ENCODE measurements at places on chromosomes 12 and 14.

DNA sequence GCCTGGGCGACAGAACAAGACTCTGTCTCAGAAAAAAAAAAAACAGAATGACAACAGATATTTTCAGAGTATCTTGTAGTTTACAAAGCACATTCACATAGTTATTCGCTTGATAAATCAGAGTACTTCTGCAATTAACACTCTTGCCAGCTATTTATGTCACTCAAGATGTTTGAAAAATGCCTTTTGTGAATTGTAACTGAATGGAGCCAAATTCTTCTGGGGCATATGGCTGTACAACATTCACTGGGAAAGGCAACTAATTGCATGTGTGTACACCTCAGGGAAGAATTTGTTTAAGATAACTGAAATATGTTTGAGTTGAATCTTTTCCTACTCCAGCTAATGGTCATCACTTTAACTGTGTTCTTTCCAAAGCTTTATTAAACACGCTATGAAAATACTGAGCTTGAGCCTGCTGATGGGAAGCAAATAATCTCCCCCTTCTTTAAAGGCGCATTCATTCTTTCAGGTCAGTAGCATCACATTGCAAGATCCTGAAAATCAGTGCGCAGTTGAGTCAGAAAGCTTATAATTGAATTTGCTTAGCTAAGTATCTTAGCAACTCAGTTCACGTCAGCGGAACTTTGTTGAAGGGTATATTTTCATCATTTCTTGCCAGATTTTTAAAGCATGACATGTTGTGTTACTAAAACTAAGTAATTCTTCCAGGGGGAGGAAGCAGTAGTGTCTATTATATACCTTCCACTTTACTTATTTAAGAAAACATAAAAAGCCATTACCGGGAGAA, 66.6 kb downstream of the SINHCAF start:
- no peak for DNase-seq

GRCh38 chr14:92688434-92689375, 59.7 kb downstream of the LGMN start:
- DNase-seq = no peak

DNA sequence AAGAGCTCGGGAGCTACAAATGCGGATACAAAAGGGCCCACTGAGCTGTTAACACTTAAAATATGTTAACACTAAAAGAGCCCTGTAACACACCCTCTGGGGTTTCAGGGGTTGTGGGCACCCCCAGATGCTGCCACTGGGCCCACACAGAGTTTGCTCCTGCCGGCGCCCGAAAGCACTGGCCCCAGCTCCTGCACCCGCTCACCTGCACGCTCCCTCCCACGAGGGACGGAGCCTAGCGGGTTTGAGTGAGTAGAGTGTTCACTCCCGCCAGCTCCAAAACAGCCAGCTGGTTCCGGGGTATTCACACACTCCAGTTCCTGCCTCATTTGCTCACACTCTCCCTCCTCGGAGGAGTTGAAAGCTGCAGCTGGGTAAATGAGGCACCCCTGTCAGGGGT, 357.7 kb downstream of the ETNK1 start:
- no peak for DNase-seq

DNA sequence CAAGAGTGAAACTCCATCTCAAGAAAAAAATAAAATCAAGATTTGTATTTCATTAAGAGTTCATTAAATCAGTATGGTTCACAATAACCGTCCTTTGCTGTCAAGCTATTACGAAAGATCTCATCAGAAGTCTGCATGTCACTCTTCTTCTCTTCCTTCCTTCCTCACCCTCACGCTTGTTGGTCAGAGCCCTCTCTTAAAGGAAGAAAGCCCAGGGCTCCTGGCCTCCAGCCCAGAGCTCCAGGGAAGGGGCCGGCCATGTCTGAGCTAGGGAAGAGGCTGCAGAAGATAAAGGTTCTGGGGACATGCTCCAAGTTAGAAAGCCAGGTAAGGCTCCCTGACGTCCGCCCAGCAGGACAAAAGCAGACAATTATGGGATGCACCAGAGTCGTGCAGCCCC, 43.1 kb upstream of the DLK1 start:
- no peak for DNase-seq

- peak; percentile 89 for DNase-seq
These were observed 15.2 kb downstream of the RASSF3 start for GRCh38 chr12:64625243-64626077.

GRCh38 chr12:103632554-103633216, 45.6 kb downstream of the STAB2 start:
- peak; percentile 33 for DNase-seq

GRCh38 chr14:68926236-68926635, 52.9 kb downstream of the ACTN1 start:
- no peak for DNase-seq

DNA sequence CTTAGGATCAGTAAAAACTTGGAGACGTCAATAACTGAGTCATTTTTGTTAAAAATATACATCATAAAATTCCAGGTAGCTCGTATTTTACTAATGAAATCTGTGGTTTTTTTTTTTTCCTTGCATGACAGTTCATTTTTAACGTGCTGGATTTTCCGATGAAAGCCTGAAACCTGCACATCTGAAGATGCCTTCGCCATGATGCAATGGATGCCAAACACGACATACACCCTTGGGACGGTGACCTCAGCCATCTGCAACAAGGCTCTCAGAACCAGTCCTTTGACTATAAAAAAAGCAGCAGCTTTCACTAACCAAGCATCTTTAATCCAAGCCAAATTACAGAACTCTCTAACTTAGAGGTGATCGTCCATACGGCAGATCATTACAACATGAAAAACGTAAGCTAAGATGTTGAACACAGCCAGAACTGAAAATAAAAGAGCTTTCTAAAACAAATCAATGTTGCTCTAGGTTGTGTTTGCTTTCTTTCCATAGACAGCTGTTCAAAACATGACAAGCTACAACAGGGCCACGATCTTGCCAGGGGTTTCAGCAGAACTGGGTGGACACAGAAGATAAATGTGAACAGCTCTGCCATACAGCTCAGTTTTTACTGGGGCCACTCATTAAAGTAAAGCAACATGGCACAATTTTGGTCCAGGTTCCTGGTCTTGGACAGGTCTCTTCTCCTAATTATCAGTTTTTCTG, 7.8 kb downstream of the NIN start:
- DNase-seq = no peak

DNA sequence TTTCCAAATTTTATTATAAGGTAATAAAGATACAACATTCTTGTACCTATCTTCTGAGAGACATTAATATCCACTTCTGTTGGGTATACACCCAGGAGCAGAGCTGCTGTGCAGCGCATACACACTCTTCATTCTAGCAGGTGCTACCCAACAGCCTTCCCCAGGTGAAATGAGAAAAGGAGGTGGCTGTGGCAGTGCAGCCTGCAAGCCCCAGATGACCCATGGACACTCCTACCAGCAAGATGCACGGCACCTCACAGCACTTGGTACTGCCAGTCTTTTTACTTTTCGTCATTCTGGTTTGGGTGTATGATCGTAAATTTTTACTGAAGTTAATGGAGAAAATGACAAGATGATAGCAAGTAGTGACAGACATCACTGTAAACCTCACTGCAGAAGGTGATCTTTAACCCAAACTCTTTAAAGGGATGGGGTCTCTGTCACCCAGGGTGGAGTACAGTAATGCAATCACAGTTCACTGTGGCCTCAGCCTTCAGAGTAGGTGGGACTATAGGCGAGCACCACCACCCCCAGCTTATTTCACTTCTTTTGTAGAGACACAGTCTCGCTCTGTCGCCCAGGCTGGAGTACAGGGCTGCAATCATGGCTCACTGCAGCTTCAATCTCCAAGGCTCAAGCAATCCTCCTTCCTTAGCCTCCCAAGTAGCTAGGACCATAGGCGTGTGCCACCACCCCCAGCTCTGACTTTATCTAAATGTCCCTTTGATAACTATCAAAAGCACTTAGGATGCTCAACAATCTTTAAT, 26.5 kb downstream of the VPS37B start:
- no peak for DNase-seq

- peak; percentile 33 for DNase-seq
These were observed 70.2 kb upstream of the TCL1A start for GRCh38 chr14:95784137-95784536.

- DNase-seq = peak; percentile 71
These were observed 20.6 kb upstream of the SNRPF start for GRCh38 chr12:95838125-95838524.

GRCh38 chr14:22850944-22851764, 14.8 kb downstream of the MMP14 start:
- peak; percentile 89 for DNase-seq

- DNase-seq = no peak
These were observed 98.1 kb downstream of the NCOR2 start for GRCh38 chr12:124469193-124469888.

DNA sequence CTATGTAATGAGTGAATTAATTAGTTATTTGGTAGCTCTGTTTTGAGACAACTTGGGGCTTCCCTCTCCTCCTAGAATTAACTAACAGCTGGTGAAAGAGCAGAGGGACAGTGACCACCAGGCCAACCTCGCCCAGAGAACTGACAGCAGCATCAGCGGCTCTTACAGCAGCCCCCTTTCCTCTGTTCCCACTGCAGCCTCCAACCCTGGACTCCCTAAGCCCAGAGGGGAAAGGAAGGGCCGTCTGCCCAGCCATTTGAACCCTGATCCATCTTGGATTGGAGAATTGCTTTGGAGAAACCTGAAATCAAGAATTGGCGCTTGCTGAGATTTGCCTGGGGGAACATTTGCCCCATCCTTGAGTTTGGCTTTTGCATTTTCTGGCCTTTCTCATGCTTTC, 45.5 kb downstream of the B4GALNT3 start:
- DNase-seq = no peak

GRCh38 chr12:128259556-128260070, 7.4 kb upstream of the TMEM132C start:
- DNase-seq = peak; percentile 12

- DNase-seq = no peak
These were observed 136.9 kb downstream of the ITPR2 start for GRCh38 chr12:26696048-26696612.

GRCh38 chr12:49741882-49742620, 694 bp downstream of the TMBIM6 start:
- peak; percentile 76 for DNase-seq

GRCh38 chr14:84688297-84689025, 841.5 kb upstream of the FLRT2 start:
- no peak for DNase-seq

DNA sequence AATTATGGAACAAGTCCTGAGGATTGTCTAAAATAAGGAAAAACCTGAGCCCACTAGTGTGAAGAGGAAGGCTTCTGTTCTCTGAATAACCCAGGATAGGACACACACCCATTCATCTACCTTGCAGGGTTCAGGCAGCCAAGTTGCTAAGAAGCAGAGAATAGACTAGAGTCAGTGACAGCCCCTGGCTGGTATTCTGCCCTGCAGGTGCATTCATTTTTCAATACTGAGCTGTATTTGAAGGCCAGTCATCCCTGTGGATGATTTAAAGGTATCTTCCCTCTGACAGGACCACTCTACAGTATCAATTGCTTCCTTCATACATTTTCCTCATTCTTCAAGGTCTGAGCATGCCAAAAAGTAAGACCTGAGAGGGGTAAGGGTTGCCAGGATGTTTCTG, 22.9 kb downstream of the WNT5B start:
- DNase-seq = no peak

DNA sequence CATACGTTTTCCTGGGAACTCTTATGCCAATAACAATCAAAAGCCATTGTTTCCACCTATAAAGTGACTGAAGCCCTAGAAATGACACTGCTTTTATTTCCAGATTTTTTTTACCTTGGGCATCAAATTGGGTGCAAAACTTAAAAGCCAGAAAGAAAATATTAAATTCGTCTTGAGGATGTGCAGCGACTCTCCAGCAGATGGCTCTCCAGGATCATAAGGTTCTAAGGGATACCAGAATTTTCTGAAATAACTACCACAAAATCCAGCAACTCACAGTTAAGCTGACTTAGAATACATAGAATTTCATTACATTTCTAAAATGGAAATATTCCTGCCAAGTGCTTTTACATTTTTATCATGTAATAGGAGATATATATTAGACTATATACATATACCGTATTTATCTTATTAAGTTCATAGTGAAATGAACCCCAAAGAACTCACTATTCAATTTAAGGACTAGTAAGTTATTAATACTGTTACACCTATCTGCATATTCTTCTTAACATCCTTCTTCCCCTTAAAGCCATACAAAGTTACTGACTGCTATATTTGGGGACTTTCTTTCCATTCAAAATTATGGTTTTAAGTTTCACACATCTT, 44.0 kb downstream of the ARMH4 start:
- peak; percentile 60 for DNase-seq

GRCh38 chr12:114226241-114226928, 179.6 kb downstream of the TBX5 start:
- no peak for DNase-seq

DNA sequence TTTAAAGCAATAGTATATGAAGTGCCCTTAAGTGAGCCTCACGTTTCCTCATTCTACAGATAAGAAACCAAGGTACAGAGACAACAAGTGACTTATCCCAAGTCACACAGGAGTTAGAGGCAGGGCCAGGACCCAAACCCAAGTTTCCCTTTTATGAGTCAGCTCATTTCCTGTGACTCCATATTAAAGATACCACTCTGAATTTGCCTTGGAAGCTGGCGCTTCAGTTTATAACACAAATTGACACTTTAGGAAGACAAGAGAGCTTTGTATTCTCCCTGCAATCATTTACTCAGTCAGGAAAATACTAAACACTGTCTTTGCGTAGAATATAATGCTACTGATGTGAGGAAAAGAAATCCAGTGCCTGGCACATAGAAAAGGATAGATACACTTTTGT, 43.2 kb downstream of the MYBPC1 start:
- no peak for DNase-seq

GRCh38 chr12:68227356-68227755, 1.7 kb upstream of the IL26 start:
- no peak for DNase-seq

DNA sequence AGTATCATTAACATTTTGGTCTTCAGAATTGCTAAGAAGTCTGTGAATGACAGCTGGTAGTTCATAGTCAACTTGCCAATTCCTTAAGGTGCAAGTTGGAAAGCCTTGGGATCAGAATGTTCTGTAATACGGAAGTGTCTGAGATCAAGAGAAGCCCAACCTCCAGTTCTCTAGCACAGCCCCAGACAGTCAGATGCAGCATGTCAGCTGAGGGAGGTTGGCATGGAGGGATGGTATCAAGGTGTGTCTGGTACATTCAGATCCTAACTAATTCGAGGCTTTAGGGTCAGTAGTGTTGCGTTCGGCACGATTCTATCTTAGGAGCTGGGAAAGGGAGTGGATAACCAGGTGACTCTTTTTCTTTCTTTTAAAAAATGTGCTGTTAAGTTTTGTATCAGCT, 38.3 kb downstream of the FNTB start:
- no peak for DNase-seq

- no peak for DNase-seq
These were observed 1045.6 kb downstream of the BCL11B start for GRCh38 chr14:98226411-98226810.

DNA sequence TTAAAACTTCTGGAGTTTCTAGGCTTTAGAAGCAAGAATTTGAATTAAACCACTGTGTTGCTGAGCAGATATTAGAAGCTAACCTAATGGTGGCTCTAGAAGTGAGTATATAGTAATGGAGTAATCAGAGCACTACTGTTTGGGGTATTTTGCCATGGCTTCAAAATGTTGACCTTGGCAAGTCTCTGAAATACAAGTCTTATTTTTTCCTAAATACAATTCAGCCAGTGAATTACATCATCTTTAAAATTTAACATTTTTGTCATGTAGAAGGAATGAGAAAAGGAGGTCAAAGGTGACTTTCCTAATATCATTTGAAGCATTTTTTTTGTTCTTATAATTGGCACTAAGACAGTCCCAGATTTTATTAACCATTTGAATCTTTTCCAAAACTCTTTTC, 25.2 kb downstream of the PMCH start:
- DNase-seq = peak; percentile 31

Measured in fibroblast of skin of abdomen (primary cell).